Posterior vena cava (tissue), 2 donors: ENCODE measurements at places on chromosomes 3 and 15.

DNA sequence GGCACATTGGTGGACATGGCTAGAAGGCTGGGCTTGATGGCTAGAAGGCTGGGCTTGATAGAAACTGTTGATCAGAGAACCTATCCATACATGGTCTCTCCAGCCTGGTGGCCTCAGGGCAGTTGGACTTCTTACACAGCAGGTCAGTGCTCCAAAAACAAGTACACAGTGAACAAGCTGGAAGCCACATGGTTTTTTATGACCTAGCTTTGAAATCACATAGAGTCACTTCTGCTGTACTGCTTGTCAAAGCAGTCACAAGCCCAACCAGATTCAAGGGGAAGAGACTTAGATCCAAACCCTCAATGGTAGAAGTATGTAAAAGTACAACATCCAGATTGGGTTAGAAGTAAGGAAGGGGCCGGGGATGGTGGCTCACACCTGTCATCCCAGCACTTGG is 89.4 kb upstream of the HES1 start:
- no peak for DNase-seq

DNA sequence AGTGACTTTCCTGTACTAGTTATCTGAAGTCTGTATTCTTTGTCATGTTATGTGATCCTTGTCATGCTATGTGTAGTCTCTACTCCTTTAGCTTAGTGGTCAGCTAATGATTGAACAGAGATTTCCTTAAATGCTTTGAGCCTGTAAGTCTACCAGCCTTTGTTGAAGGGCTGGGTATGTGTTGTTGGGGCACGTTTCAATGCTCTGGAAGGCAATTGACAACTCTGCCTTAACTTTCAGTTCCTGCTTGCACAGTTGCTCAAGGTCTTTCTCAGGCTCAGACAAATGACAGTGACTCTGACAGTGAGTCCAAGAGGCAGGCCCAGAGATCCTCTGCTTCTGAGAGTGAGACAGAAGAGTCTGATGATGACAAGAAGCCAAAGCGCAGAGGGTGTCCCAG is 89.3 kb downstream of the CHD2 start:
- DNase-seq = no peak

DNA sequence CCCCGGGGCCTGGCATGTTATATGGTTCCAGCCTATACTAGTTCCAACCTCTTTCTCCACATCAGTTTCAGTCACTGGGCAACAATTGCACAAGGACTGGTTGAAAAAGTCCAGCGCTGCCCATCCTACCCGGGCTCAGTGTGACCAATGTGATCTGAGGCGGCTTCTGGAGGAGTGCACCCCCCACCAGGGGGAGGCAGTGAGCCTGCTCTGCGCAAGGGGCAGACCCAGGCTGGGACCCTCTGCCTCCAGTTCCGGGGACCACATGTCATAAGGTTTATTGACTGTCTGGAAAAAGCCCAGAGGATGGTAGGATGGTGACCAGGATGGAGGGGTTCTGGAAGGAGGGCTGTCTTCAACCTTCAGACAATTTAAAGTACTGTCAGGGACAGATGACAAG is 25.6 kb upstream of the NR2E3 start:
- DNase-seq = no peak

DNA sequence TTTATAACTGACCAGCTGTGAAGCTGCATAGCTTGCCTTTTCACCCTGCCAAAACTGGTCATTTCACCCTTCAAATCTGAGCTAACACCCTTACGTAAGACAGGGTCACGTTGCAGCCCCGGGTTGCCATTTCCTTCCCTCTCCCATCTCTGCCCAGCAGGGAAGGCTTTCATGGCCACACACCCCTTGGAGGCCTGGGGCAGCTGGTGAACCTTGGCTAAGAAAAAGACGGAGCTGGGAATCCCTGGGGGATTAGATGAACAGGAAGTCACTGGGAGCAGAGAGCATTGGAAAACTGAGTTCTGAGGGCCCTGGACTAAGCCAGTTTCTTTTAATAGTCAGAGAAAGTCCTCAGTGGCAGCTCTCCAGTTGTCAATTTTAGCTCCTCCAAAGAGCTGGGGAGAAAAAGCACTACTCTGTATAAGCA is 67.8 kb downstream of the TTC23 start:
- DNase-seq = peak; percentile 89

DNA sequence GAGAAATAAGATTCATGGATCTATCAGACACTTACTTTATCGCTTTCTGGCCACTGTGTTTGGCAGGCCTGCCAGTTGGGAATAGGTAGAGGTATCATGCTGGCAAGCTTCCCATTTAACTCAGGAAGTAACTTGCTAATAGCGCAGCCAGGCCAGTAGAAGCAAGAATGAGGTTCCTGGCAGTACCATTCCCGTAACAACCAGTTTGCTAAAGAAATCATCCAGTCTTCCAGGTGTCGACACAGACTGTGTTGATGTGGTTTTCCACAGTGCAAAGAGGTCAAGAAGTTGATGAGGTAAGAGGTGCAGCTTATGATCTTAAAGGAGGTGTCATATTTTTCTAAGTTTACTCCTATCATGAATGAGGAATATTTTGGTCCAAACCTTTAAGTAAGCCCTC is 46.2 kb downstream of the DPH6 start:
- no peak for DNase-seq

- peak; percentile 83 for DNase-seq
Observed at GRCh38 chr3:12158387-12159226, at the start of gene TIMP4. TIMP4 (minus strand) TSS chr3:12158912; CDS start chr3:12158840, 72 bp downstream.

DNA sequence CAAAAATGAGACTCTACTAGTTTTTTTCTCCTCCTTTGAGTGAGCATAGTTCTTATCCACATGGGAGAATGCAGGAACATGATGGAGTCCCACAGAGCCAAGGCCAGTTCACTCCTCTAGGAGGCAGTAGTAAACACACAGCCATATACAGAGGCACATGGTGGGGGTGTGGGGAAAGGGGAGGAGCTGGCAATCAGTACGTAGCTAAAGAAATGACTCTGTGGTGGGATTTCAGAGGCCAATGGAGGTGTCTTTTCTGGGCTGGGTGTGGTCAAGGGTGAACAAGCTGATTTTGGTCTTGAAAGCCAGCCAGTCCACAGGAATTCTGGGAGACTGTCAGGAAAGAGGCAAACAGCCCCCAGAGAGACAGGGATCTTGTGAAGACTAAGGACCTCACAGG is 6.6 kb upstream of the RAB11A start:
- no peak for DNase-seq

GRCh38 chr15:49888323-49888693 is 230.7 kb downstream of the ATP8B4 start:
- DNase-seq = no peak

- DNase-seq = no peak
Observed at GRCh38 chr15:64521201-64521600, 60.8 kb downstream of the ZNF609 start.

GRCh38 chr3:117735481-117736101 is 1026.0 kb downstream of the TUSC7 start:
- no peak for DNase-seq

DNA sequence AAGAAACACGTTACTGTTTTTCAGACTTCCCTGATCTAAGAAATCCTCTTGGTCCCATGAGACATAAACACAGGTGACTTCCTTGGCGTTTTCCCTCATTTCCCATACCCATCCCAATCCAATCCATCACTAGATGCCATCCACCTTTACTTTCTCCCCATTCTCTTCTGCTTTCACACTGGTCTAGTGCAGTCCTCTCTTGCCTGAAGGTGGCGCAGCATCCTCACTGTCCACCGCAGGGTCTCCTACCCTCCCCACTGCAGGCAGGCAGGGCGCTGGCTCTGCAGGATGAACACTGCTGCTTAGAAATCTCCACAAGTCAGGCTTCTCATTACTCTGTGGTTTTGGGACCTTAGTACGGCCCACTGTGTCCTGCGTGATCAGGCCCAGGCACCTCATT is 58.2 kb downstream of the RAB7A start:
- no peak for DNase-seq

DNA sequence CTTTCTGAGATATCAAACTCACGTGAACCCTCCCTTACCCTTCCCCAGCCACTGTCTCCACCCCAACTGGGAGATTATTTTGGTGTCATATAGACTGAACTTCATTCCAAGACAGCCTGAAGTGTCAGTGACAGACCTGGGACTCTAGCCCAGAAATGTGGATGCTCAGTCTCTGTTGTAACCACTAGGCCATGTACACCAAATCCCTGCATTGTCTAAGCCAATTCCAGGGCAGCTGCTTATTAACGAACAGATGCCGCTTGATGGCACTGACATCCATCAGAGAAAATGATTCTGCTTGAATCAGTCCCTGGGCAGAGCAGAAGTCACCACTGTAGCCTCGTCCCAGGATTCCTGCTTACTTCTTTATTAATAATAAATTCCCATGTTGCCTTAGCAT is 305.5 kb downstream of the GRM7 start:
- no peak for DNase-seq
